Erythroblast (primary cell): ENCODE measurements at places on chromosomes 7 and 10.

GRCh38 chr10:101152316-101152715, 21.2 kb downstream of the TLX1 start:
- DNase-seq, result no peak

DNA sequence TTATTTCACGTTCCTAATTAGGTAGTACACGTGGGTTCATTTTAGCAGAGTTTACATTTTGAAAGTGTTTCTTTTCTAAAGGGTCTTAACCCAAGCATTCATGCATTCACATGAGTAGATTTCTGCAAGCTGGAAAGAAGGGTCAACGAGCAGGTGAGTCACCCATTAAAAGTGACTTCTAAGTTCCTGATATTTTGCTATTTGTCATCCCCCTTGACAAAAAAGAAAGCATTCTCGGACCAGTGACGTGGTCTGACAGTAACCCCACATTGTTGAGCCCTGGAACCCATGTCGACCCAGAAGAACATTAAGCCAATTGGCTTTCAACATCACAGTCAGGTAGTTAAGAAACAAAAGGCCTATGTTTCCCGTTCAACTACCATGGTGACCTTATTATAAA, 49.6 kb downstream of the ABCB5 start:
- no peak for DNase-seq

DNA sequence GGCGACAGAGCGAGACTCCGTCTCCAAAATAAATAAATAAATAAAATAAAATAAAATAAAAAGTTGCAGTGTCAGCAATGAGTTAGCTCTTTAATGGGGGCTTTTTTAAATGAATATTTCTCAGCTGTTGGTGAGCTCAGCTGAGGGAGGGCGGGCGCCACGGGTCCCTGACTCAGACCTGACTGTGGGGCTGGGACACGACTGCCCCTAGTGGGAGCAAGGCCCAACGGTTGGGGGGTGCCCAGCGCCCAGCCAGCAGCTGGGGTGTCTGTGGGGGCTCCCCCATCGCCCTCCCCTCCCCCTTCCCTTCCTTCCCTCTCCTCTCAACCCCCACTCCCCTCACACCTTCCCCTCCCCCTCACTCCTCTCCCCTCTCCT, 46.6 kb downstream of the PWWP2B start:
- peak; percentile 49 for DNase-seq

DNA sequence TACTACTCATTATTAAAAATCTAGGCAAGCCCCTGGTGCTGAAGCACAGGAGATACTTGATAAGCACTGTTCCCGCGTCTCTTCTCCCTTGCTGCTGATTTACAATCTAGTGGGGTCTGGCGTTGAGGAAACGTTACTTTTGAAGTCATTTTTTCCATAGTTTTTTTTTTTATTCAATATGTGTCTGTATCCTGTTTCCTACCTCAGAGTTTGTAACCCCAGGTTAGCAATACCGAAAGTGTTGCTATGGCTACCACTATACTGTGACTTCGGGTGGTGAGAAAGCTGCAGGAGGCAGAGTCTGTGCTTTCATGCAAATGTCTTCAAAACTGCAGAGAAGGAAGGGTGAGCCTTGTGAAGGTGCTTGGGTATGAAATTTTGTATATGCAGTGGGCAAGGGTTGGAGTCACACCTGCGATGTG, 458.8 kb upstream of the GHITM start:
- no peak for DNase-seq

DNA sequence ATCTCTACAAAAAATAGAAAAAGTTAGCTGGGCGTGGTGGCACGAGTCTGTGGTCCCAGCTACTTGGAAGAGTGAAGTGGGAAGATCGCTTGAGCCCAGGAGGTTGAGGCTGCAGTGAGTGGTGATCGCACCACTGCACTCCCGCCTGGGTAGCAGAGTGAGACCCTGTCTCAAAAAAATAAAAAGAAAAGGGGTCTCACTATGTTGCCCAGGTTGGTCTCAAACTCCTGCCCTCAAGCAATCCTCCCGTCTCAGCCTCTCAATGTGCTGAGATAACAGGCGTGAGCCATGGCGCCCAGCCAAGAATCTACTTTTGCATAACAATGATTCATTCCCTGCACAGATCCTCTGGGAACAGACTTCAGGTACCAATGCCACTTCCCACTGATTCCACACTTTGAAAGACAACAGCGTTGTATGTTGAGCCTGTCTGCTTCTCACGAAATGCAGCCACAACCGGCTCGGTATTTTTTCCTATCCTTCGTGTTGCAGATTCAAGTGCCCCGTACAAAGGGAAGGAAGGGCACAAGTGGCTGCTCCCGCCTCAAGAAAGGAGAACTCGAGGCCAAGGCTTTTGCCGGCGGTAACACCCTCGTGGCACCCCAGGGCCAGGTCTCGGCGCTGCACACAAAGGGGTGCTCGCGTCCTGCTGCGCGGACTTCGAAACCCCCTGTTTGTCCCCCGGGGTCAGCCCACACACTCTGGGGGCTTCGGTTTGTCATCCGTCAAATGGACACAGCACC, 745 bp downstream of the DAGLB start:
- DNase-seq, result peak; percentile 81

GRCh38 chr7:113289140-113289740, 170.9 kb upstream of the SMIM30 start:
- peak; percentile 15 for DNase-seq

- DNase-seq, result no peak
These were observed 127.6 kb downstream of the TNS3 start for GRCh38 chr7:47454069-47454973.

DNA sequence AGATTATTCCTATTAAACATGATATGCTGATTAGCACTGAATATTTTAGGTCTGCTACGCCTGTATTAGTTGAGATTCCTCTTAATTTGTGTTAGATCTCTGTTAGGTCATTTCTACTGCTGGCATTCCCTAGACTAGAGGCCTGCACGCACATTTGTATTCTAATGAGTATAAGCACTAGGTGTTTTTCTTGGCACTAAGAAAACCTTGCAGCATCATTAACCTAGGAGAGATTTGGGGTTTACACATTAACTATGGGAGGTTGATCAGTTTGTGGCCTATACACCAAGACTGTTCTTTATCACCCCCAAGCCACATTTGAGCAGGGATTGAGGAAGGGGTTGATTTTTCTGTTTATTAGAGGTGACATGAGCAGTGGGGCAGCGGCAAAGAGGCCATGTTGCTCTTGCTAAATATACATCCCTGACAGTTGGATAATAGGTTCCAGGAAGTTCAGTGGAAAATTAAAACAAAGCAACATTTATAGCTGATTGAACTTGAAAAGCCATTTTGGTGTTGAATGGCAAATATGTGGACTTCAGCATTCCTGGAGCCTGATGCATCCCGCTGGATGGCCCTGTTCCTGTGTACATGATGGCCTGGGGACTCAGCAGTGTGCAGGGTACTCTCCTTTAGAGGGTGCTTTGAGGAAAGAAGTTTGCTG, 65.2 kb downstream of the GBF1 start:
- no peak for DNase-seq
